Activated naive CD4-positive, alpha-beta T cell (primary cell): ENCODE measurements at places on chromosomes 16 and 17.

DNA sequence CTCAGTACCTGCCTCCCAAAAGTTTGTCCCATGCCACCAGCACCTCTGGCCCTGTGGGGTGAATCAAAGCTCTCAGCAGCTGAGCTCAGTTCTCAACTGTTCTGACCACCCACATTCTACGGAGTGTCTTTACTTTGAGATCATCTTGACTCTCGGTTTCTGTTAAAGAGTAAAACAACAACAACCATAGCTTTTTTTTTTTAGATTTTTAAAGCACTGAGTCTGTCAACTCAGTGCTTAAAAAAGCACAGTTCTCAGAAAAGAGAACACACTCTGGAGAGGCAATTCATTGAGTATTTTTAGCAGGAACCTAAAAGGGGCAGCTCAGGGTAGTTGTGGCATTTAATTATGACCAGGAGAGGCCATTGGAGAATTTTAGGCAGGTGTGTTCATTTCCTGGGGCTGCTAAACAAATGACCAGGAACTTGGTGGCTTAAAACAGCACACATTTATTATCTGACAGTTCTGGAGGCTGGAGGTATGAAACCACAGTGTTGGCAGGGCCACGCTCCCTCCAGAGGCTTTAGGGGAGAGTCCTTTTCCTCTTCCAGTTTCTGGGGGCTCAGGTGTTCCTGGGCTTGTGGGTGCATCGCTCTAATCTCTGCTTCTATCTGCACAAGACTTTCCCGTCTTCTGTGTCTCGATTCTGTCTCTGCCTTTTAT lies 6.7 kb upstream of the WFIKKN2 start:
- DNase-seq, result no peak

DNA sequence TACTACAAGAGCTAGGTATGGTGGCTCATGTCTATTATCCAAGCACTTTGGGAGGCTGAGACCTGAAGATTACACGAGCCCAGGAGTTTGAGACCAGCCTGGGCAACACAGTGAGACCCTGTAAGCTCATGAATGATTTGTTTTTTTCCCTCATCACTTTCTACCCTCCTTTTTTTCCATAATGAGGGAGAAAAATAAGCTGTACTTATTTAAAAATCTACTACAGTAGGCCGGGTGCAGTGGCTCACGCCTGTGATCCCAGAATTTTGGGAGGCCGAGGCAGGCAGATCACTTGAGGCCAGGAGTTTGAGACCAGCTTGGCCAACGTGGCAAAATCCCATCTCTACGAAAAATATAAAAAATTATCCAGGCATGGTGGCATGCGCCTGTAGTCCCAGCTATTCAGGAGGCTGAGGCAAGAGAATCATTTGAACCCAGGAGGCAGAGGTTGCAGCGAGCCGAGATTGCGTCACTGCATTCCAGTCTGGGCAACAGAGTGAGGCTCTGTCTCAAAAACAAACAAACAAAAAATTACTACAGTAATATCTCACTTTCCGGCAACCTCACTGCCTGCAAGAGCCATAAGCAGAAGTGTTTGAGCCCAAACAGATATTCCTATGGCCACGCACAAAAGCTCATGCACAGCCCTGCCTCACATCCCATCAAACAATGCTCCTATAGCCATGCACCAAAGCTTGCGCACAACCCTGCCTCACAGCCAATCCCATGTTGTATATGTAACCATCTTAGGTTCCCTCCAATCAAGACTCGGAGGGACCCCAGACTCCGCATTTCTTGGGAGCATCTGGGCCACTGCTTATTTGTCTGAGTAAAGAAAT lies 37.4 kb downstream of the TK2 start:
- DNase-seq, result no peak

DNA sequence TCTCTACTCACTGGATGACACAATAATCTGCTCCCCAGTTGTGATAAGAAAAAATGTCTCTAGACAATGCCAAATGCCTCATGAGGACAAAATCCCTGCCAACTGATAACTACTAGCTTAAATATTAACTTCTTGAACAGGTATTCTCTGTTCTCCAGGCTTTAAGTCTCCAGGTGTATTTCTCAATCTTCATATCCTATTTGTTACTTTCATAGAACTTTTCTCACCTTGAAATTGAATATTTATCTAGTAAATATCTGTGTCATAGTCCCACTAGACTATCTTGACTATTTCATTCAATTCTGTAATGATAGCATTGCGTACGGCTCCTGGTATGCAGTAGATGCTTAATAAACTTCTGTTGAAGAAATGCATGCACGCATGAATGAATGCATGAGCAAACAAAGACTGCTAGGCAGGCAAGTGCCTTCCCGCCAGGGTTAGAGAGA lies 15.9 kb downstream of the HSD17B2 start:
- DNase-seq, result no peak

GRCh38 chr16:64830653-64831052 lies 291.2 kb downstream of the CDH11 start:
- DNase-seq, result no peak

DNA sequence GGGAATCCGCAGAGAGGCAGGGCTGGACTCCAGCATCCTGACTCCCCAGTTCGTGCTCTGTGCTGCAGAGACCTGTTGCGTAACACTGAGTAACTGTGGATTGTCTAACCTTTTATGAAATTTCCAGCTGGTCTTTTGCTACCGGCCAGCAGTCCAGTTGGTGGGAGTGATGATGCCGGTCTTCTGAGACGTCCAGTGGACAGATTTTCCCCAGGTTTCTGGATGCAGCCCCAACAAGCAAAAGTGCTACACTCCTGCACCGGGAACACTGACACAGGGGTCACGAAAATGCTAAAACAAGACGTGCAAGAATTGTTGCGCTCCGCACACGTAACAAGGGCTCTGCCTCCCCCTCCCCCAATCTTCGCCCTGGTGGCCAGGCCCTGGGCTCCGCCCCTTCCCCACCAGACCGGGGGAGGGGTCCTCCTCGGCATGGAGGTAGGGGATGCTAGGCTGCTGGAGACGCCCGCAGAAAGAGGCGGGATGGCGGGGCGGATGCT lies 701 bp upstream of the MRC2 start:
- DNase-seq, result no peak

DNA sequence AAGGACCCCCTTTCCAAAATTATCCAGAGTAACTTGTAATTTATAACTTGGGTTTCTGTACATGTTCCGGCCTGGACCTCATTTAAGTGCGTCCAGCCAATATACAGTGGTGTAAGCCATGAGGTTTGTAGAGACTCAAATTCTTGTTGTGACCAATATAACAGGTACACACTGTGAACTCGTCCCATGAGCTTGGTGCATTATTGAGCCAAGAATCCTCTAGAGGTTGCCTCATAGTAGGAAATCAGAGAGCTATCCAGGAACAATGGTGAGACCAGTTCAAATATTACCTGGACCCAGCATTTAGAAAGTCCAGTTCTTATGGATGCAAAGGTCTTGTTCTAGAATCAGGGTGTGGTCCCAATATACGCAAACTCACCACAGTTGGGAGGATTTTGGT lies 138.2 kb downstream of the NPIPB5 start:
- DNase-seq, result no peak
